ENCODE measurements at places on chromosomes 3 and 15.

DNA sequence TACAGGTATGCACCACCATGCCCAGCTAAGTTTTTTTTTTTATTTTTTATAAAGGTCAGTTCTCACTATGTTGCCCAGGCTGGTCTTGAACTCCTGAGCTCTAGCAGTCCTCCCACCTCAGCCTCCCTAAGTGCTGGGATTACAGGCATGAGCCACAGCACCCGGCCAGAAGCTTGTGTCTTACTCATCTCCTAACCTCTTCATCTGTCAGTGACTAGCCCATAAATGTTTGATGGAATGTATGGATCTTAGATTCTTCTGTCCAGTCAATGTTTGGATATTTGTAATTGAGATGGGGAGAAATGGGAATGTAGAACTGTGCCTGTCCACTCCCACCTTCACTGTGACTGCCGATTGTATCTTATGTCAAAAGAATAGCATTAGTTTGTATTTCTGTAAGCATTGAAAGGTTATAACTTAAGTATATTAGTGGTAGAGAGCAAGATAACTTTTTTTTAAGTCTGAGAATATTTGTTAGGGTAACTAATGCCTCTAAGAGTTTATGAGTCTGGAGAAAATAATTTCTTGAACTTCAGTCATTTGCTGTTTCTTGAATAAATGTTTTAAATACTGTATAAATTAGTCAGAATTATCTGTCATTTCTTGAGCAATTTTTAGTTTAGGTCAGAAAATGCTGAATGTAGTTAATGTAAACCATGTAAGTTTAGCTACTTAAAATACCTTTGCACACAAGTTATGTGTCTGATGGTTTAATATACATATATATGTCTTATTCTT is 215.3 kb upstream of the CGNL1 start:
- peak; percentile 88 for DNase-seq

- peak; percentile 96 for DNase-seq
These were observed 50.6 kb downstream of the SLC6A6 start for GRCh38 chr3:14452740-14453710.

- no peak for DNase-seq
These were observed 209.7 kb downstream of the NR1D2 start for GRCh38 chr3:24154781-24155180.

- no peak for DNase-seq
These were observed 184.1 kb upstream of the GPR149 start for GRCh38 chr3:154614078-154614477.

DNA sequence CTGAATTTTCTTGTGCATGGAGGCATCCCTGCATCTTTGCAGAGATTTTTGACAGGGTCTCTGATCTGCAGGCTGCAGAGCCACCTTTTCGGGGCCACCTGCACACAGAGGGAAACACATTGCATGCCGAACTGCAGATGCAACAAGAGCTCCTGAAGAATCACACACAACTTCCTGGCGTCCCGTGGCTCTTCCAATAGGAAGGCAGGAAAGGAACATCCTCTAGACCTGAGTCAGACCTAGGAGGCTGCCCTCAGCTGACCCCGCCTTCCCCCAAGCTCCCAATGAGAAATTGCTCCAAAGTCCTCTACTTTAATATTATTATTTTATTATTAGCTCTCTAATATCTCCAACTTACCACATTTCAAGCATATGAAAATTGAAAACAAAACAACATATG is 213.2 kb upstream of the ARRDC4 start:
- no peak for DNase-seq

- DNase-seq = no peak
These were observed 20.6 kb downstream of the TMEM108 start for GRCh38 chr3:133058831-133059230.

DNA sequence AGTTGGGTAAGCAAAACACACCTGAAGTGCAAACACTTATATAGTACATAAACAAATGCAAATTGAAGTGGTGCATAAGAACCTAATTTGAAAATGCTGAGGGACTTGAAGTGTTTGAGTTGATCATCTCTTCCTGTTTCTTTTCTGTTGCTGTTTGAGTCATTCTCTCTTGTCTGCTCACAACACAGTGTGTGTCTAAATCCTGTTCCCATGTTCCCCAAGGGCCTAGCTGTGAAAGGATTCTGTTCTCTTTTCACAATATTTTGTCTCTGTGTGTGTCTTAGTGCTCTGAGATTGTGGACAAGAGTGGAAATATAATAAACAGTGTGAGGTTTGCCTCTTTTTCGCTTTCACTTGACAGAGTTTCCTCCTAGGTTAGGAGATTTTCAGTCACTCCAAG is 6.1 kb downstream of the CD96 start:
- no peak for DNase-seq

- no peak for DNase-seq
These were observed 565 bp downstream of the MANF start for GRCh38 chr3:51385621-51386091.

DNA sequence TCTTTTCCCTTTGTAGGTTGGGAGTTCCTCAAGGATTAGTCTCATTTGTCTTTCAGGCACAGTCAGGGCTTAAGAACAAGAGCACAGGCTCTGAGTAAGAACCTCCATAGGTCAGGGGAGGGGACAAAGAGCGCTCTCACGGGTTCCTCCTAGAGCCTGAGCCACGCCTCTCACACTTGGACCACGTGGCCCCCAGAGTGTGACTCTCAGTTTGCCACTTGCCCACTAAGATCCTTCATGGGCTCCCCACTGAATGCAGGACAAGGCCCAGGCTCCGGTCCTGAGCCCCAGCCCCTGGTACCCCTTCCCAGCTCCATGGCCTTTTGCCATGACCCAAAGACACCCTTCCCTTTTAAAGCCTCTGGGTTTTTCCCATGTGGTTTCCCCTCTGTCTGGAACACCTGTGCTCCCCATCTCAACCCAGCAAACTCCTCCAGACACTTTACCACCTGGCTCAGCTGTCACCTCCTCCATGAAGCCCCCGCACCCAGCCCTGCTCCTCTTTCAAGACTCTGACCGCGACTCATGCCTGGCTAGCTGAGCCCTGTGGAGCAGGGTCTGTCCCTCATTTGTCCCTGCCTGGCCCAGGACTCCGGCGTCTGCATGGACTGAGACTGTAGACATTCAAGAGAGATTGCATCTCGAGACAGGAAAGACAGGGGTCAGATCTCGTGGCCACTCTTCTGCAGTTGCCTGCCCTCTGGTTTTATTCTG is 32.7 kb downstream of the IQSEC1 start:
- no peak for DNase-seq

GRCh38 chr3:52494886-52495495 is at the start of gene STAB1:
STAB1 (plus strand) TSS chr3:52495338; CDS start chr3:52495414, 76 bp downstream.
- no peak for DNase-seq

GRCh38 chr3:188287762-188288505 is 134.0 kb downstream of the LPP start:
- DNase-seq = no peak

GRCh38 chr15:29102911-29103823 is 166.5 kb downstream of the NSMCE3 start:
- peak; percentile 7 for DNase-seq

DNA sequence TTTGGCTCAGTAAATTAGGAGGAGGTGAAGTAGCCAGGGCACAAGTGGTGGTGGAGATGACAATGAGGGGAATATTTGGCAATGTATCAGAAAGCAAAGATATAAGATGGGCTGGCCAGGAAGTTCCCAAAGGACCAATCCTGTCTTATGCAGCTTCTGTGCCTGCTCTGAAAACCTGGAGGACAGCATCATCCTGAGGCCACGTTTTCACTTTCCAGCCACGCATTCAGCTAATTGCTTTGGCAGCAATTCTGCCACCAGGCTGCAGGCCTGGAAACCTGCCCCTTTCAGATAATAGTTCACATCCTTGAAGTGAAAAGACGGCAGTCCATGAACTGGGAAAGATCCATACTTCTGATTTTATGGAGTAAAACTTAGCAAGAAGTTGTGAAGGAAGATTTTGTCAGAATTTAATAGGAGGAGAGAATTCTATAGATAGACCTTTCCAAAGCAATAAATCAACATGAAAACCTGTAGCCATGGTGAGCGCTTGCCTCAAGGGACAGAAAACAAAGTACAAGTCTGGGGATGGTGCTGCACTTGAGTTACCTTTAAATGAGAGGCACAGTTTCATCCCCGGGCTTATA is 682.5 kb downstream of the GRM7 start:
- DNase-seq = no peak

GRCh38 chr3:168824107-168824506 is 728.4 kb upstream of the GOLIM4 start:
- DNase-seq = no peak

DNA sequence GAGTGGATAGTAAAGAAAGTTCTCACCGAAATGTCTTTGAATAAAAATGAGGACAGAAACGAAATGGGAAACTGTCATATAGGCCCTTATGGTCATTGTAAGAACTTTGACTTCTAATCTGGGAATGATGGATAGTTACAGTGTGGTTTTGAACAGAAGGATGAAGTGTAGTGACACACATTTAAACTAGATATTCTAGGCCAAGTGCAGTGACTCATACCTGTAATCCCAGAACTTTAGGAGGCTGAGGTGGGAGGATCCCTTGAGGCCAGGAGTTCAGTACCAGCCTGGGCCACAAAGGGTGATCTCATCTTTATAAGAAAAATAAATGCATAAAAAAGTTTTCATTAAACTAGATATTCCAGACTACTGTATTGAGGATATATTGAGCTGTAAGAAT is 452.8 kb downstream of the ROBO1 start:
- no peak for DNase-seq

- no peak for DNase-seq
These were observed 13.8 kb downstream of the CCNDBP1 start for GRCh38 chr15:43198992-43199391.

DNA sequence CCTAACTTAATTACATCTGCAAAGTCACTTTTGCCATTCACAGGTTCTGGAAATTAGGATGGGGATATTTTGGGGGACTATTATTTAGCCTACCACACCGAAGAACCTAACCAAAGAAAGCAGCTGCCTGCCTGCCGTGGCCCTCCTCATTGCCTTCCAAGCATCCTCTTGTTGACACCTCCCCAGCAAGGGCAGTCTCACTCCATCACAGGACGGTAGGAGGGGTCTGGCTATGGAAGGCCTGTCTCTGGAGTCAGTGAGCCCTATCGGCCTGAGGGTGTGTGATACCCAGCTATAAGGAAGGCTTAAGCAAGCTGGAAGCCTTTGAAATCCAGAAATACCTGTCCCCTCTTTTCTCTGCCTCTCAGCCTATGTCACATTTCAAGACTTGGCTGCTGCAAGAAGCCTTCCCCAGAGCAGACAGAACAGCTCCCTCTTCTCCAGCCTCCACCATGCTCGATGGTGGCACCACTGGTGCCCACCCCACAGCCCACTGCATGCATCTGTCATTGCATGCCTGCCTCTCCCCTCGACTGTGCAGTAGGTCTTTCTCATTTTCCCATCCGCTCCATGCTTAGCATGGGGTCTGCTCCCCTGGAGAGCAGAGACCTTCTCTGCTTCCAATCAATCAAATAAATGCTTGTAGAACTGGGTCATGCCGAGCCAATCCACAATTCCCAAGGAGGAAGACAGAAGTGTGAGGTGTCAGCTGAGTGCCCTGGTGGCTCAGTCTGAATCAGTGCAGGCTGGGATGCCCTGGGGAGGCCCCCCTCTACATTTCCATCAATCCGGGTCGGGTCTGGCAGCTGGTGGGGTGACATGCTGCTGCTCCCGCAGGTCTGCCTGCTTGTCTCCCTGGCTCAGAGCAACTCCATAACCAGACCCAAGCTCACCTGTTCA is 23.9 kb upstream of the LOXL1 start:
- no peak for DNase-seq

- no peak for DNase-seq
These were observed 532.8 kb downstream of the ZIC1 start for GRCh38 chr3:147941969-147942368.

DNA sequence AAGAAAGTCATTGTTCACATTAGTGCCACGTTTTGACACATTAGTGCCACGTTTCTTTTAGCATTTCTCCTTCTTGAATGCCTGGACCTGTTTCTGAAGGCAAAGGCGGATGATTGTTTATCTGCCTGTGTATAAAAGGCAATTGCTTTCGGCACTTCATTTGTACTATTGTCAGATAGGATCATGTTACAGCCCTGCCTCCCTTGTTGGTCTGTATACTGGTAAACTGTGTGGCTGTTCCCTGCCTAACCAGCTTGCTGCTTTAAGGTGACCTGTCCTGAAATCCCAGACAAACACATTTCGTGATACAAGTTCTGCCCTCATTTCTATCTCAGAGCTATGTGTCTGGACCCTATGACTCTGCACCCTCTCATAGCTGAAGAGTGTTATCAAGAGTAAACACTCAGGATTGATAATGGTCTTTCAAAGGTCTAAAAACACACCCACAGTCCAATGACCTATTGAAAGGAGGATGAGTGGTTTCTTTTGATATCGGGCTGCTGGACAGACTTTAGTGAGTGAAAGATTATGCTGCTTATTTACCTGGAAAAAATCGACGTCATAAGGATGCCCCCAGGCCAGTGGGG is 276.3 kb upstream of the MCTP2 start:
- no peak for DNase-seq

GRCh38 chr3:100041328-100041749 is 73.0 kb downstream of the FILIP1L start:
- peak; percentile 86 for DNase-seq

DNA sequence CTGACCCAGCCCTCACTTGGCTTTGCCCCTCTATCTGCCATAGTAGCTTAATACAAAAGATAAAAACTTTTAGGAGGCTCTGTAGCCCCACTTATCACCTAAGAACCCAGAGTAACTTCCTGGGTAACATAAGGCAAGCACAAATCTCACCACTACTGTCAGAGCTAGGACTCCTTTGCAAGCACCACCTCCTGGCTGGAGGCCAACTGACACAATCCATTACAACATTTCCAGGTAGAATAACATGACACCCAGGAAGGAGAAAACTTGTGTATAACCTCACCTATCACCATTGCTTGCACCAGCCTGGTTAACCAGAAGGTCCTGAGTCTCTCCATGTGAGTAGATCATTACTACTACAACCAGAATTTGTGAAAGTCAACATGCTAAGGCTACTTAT is 230.0 kb downstream of the TUSC7 start:
- no peak for DNase-seq

DNA sequence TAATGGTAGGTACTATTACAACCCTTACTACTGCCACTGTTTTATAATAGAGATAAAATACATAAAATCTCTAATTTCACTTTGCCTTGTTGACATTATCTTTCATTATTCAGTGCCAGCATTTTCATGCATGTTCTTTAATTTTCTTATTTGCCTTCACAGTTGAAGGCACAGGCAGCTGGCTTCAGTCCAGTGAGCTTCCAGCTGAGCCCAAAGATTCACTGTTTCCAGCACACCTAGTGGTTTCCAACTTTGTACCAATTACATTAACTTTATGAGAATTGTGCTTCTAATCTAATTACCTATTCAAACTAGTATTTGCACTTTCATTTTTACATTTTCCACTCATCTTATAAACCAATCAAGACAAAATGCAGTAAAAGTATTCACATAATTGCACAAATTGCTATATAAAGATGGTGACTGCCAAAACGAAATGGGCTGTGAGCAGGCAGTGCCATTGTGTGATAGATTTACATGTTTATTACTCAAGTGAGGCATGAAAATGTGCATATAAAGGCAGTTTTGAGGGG is 228.3 kb downstream of the MFSD1 start:
- no peak for DNase-seq

GRCh38 chr3:42403737-42404136 is 6.7 kb downstream of the LYZL4 start:
- DNase-seq = no peak
